Common myeloid progenitor, CD34-positive (primary cell): ENCODE measurements at places on chromosomes 7 and 10.

GRCh38 chr10:21534604-21535493 lies 817 bp downstream of the MLLT10 start:
- peak; percentile 51 for DNase-seq

GRCh38 chr10:109114579-109114978 lies 808.7 kb downstream of the XPNPEP1 start:
- DNase-seq: no peak

- no peak for DNase-seq
Measured at GRCh38 chr10:117094856-117095255, 43.2 kb downstream of the VAX1 start.

DNA sequence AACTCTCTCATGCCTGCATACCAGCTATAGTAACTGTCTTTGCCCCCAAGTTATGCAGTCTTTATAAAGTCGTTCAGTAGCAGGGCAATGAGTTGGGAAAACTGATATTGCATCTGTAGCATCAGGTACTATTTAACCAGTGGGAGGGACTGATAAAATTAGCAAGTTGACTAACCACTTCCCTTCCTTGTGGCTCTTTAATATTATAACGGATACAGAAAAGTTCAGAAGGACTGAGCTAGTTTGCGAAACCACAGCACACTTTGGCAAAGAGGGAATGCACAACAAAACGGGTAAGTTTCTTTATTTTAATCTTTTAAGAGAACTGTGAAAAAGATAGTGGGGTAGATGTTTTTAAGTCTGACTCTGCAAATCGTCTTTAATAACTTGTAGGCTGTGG lies 205.3 kb upstream of the HDAC9 start:
- DNase-seq: peak; percentile 71

GRCh38 chr7:105837765-105838626 lies 38.4 kb downstream of the ATXN7L1 start:
- DNase-seq: no peak

DNA sequence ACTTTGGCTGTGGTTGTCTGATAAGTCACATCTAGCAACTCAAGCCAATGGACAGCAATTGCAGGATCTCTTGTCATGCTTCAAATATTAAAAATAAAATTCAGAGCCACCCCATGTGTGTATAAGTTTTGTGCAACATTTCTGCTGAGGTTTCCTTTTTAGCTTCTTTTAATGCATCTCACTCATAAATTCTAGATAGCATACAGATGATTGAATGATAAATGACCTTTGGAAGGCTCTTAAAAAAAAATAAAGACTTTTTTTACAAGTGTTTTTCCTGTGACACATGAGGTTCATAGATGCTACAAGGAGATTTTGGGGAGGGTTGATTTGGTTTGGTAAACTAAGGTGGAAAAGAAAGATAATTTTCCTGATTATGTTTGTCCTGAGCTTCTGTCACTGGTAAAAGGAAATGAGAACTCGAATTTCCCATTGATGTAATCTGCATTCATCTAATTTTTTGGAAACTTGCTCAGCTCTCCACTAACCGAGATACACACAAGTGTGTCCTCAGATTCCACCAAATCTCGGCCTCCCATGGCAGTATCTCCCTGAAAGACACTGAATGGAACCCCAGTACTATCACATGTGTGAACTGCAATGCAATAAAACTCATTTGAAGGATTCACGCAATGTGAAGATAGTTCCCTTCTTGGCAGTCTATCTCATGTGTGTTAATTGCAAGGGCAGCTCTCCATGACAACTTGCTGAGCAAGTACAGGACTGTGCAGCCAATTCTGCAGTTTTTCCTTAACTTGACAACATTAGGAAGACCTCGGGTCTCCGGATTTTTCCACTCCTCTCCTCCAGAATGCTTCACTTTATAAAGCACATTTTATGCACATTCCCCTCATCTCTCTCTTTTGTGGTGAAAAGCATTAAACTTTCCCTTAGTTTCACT lies 185.4 kb upstream of the PFKP start:
- no peak for DNase-seq

GRCh38 chr10:1043532-1043995 lies 5.4 kb downstream of the IDI1 start:
- DNase-seq: peak; percentile 80

DNA sequence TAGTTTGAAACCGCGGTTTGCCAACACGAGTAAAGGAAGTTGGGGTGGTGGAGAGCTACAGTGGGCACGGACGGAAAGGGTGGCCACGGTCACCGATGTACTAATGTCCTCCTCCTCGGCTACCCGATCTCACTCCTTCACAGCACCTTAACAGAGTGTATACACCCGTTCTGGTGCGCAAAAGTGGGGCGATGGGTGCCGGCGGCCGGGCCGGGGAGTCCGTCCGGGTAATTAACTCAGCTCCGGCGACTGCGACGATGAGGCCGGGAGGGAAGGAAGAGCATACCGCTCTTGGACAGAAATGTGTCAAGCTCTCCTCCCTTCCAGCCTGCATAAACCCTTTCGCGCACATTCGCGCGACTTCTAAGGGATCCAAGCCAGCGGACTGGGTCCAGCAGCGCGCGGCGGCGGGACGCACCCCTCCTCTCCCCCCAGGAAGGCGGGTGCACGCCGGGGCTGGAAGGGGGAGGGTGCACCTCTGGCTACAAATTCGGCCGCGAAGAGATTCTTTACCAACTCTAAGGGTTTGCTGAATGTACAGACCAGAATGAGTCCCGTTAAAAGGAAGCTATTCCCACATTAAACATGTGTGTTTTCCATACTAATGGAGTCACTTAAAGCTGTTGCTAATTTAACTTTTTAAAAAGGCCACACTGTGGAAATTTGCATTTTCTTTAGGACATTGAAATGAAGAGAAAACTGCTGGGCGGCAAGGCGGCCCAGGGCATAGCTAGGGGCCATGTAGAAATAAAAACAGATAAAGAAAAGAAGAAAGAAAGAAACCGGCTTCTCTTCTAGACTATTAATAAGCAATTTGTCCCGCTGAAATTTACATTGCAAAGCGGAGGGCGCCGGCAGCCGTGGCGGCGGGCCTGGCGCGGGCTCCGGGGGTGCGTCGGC lies 6.6 kb upstream of the EBF3 start:
- peak; percentile 40 for DNase-seq
